Activated CD4-positive, alpha-beta T cell treated with anti-CD3 and anti-CD28 coated beads, Interleukin-2, amount 10 ng/mL, durations not matched to agents 7 days and 5 days (primary cell): ENCODE measurements at places on chromosomes 4 and X.

GRCh38 chr4:7302781-7303404, 110.6 kb downstream of the SORCS2 start:
- no peak for DNase-seq

DNA sequence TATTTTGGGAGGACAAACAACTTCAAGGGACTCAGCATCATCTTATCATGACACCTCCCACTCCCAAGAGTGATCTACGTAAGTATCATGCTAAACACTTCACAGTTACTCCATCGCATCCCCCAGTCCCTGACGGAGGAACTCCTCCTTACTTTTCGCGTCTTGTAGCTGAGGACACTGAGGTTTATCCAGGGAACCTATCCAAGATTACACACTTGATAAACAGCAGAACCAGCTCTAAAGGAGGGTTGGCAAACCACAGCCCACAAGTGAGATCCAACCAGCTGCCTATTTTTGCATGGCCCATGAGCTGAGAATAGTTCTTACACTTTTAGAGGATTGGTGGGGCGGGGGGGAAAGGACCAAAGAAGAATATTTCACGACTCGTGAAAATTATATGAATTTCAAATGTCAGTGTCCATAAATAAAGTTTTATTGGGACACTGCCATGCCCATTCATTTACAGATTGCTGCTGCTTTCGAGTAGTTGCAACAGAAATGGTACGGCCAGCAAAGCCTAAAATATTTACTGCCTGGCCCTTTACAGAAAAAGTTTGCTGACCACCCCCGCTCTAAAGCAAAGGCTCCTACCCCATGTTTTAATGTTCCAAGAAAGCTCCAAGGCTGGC, 47.8 kb downstream of the SEPSECS start:
- no peak for DNase-seq

DNA sequence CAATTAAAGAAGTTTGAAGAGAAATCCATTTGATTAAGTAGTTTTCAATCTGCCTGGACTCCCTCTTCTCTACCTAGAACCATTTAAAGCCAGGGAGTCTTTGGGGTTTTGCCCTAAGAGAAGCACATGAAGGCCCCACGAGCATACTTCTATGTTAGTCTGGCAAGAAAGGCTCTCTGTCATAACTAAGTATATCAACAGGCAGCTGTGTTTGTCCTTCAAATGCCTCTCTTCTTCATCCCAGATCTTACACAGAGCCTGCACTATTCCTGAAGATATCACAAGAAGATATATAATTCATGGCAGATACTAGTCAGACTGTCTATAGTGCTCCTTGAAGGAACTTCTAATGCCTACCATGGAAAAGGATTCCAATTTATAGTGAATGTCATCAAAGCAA, 206.2 kb downstream of the PRDM5 start:
- no peak for DNase-seq

GRCh38 chr4:162364651-162365050, 200.9 kb upstream of the FSTL5 start:
- DNase-seq: no peak

DNA sequence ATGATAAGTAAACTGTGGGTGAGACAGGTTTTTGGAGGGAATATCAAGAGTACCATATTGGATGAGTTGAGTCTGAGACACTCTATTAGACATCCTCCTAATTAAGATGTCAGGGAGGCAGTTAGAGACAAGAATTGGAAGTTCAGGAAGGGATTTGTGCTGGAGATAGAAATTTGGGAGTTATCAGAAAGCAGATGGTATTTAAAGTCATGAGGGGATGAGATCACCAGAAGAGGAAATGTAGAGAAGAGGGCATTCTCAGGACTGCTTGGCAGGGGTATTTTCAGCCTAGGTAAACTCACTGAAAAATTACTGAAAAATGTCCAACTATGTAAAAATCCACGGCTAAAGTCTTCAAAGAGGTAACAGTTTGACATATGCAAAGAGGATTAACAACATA, 161.6 kb upstream of the PGRMC2 start:
- no peak for DNase-seq

GRCh38 chr4:105106426-105106825, 40.2 kb upstream of the TET2 start:
- DNase-seq: no peak
